Stimulated activated CD8-positive, alpha-beta memory T cell treated with anti-CD3 and anti-CD28 coated beads, Interleukin-7, amount 100 ng/mL, for 1 hour (primary cell): ENCODE measurements at places on chromosomes 2 and 18.

DNA sequence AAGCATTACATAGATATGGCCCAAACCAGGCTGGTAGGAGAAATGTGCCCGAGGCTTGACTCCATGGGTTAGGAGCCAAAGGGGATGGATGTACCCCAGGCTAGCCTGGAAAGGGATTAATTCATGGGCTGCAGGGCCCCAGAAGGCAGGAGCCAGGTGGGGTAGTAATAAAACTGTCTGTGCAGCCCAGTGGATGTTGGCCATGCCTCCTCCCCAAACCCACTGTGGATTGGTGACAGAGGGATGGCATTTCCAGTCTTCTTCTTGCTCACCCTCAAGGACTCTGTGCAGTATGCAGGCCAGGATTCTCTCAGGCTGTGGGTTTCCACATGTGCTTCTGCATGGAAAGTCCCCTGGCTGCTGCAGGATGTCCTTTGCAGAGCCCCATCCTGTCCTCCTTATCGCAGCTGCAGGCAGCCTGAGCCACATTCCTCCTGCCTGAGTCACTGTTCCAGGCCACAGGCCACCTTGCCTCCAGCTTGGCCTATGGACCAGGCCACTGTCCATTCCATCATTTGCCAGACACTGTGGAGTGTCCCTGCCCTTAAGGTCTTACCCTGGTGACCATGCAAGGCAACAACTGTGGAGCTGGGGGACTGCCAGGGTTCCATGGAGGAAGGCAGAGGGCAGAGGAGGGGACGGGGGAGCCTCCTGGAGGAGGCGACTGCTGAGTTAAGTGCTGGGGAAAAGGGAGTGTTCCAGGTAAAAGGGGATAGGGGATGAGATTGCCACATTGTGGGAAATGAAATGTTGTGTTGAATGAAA lies 38.9 kb downstream of the INO80C start:
- DNase-seq: no peak

- DNase-seq: peak; percentile 32
Measured at GRCh38 chr2:232521959-232522622, 1.9 kb downstream of the PRSS56 start.

DNA sequence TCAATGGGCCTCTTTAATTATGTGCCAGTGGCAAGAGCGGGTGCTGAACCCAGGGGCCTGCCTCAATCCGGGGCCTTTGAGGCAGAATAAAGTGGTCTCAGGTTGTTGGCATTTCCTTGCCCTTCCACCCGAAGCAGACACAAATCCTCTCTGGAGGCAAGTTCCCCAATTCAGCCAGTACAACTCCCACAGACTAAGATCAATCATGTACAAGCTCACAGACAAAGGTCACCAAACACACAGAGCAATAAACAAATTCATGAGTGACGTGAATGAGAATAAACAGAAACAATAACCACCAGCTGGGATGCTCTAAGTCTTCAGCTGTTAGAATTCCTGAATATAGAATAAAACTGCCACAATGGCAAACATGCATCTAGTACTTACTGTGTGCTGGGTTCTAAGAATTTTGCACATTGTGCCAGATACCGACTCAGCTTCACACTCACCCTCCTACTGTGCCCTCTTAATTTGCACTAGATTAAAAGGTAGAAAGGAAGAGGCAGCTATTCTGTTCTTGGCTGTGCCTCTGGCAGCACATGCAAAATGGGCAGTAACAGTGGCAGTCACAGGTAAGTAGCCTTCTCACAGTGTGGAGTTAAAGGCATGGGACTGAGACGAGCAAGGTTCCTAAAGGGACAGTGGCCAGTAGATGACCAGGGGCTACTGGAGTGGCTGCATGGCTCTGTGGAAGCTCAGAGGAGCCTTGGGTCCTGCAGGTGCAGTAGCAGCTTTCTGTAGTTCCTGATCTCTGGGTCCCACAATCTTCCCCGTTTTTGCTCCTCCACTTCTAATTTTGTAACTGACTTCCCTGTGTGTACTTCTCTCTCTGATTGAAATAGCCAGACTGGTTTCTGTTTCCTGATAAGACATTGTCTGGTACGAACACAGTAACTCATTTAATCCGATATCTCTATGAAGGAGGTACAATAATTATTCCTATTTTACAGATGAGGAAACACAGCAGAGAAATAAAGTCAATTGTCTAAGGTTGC lies 34.6 kb upstream of the IL1B start:
- no peak for DNase-seq

DNA sequence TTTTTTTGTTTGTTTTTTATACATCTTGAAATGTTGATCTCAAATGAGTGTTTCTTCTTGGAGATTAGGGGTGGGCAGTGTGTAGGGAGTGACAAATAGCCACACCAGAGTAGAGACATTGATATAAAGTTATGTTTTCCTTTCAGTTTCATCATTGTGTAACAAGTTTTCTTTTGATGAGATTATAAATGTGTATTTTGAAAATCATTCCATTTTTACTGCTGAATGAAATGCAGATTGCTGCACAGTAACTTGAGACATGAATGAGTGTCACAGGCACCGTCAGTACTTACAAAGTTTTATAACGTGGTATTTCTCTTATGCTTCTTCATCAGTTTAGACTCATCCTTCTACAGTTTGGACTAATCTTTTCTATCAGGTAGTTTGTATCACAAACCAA lies 370 bp downstream of the MEP1B start:
- DNase-seq: no peak

GRCh38 chr2:105194022-105194675 lies 47.4 kb upstream of the GPR45 start:
- DNase-seq: no peak

DNA sequence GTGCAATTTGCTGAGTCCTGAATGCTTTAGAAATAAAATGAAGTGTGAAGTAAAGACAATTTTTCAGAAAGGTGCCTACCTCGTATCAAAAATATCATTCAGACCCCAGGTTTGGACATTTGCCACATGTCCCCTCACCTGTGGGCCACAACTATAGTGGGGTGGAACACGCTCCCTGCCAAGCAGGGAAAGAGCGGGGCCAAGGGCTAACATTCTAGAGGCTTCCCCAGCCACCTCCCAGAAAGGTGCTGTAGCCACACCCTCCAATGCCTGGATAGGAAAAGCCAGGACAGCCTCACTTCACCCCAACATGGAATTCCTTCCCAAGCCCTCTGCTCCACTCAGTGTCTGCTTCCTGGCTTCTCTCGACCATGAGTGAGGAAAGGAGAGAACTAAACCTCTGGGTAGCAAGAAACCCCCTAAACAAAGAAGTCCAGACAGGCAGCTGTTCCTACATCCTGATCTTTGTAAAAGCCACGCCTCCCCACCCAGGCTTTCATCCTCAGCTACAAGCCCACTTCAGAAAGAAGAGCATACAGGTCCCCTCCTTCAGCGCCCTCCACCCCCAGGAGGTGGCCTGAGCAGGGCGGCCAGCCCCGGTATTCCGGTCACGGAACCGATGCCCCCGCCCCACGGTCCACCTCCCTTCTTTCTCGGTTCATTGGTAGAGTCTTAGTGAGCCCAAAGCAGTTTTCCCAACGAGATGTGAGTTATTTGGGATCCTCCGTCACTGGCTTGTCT lies 2.1 kb downstream of the COL6A3 start:
- DNase-seq: no peak

DNA sequence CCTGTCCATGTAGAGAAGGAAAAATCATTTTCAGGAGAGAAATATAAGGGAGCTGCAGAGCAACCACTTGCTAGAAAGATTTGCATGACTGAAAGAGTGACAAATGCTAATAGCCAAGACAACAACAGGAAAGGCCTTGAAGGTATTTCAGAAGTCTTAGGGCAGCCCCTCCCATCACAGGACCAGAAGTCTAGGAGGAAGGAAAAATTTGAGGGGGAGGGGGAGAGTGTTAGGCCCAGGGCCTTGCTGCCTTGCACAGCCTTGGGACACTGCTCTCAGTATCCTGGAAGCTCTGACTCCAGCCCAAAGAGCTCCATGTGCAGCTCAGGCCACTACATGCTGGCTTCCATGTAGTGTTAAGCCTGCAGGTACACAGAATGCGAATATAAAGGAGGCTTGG lies 266.9 kb downstream of the GLI2 start:
- no peak for DNase-seq

- DNase-seq: no peak
Measured at GRCh38 chr2:224333726-224334482, 68.0 kb downstream of the FAM124B start.

DNA sequence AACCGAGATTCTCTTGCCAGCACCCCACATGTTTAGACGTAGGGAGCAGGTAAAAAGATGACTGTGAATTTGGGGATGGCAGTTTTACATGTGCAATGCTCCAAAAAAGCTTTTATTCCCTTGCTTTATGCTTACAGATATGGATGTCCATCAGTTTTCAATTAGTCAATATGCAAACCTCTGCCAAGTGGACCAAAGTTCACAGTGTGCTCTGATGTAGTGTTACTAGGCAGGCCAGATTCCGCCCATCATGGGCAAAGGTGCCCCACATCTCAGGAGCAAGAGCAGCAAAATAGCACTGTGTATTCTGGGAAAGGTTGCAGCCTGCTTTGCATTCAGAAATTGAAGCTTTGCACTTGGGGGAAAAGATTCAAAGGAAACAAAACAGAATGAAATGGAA lies 329.7 kb upstream of the ZEB2 start:
- no peak for DNase-seq

- no peak for DNase-seq
Measured at GRCh38 chr2:112674229-112674628, 28.5 kb downstream of the SLC20A1 start.

GRCh38 chr2:152402780-152403759 lies 68.1 kb downstream of the FMNL2 start:
- no peak for DNase-seq

DNA sequence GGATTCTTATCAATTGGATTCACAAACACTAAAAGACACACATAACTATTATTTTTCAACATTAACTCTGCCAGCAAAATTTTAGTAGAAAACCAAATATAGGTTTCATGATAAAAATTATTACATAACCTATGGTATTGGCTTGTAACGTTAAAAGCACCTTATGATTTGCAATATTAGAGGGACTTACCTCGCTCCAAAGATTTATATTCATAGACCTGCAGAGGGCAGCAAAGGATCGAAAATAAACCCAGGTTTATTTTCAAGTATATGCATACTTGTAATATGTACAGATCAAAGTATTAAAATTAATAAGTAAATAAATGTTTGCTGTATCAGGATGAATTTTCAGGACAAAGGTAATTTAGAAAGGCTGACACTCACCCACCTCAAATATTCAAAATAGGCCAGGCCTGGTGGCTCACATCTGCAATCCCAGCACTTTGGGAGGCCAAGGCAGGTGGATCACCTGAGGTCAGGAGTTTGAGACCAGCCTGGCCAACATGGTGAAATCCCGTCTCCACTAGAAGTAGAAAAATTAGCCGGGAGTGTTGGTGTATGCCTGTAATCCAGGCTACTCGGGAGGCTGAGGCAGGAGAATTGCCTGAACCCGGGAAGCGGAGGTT lies 45.3 kb downstream of the LRPPRC start:
- DNase-seq: no peak

DNA sequence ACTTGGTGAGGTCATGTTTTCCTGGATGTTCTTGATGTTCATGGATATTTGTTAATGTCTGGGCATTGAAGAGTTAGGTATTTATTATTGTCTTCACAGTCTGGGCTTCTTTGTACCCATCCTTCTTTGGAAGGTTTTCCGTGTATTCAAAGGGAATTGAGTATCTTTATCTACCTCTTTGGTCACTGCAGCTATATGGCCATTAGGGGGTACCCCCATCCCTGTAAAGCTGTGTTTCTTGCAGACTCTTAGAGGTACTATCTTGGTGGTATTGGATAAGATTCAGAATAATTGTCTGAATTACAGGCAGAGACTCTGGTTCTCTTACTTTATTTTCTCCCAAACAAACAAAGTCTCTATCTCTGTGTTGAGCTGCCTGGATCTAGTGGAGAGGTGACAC lies 401.6 kb upstream of the FSIP2 start:
- no peak for DNase-seq

GRCh38 chr2:218027426-218028188 lies 24.8 kb upstream of the TNS1 start:
- no peak for DNase-seq

DNA sequence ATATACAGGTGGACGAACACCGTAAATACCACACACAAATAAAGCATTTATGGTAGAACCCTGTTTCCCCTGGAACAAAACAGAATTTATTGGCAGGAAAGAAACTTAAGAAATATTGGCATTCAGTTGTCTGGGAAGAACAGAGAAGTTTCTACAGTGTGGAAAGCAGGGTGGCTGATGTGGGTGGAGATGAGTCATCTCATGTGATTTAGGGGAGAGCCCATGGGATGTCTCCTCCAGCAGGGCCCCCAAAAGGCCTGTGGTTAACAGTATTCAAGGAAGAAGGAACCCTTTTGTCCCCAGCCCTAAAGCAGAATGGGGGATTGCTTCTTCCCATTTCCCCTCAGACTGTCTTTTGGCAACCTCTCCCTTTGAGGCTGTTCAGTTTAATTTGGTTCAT lies 24.2 kb downstream of the SIX3 start:
- no peak for DNase-seq

DNA sequence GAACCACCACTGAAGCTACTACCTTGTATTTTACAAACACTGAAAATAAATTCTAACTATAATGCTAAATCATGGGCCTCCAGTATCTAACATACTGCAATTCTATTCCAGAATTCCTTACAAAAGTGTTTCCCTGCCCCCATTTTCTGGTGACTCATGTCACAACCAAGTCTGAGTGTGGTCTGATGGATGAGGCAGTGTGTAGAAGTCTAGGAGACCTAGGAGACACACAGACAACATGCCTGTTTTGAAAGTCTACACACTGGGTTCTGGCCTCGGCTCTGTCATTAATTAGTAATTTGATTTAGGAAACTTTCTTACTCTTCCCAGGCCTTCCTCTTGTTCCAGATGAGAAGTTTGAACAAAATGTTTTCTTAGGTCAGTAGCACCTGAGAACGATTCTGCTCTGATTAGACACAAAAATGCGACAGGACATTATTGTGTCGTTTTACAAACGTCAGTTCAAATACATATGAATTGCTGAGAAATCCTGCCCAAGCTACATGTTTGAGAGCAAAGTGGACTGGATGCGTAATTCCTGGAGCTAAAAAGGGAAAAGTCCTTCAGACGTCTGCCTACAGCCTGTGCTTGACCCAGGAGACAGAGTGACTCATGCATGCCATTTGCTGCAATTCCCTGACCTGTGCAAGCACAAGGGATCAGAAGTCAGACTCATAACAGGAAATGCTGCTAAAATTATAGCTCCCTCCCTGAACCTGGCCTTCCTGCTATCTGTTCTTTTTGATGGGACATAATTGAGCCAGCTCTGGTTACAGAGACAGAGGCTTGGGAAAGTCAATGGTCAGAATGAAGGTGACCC lies 494.4 kb downstream of the SOX11 start:
- no peak for DNase-seq

- no peak for DNase-seq
Measured at GRCh38 chr2:54606393-54606958, 117.0 kb upstream of the EML6 start.

GRCh38 chr2:96104487-96104861 lies 11.9 kb downstream of the ADRA2B start:
- no peak for DNase-seq

- DNase-seq: no peak
Measured at GRCh38 chr2:120634533-120634932, 101.1 kb upstream of the GLI2 start.

GRCh38 chr2:100884145-100884621 lies 64.2 kb downstream of the NPAS2 start:
- no peak for DNase-seq
